ENCODE measurements at places on chromosomes 6 and 20. TPM values are rescaled to one million over a fixed set of nuclear protein-coding genes. Genes with fewer than 3 reads are reported as not detected.

FAM209B gene
- total RNA-seq, result 0.64 TPM

USP49 gene
- 18.4 TPM for total RNA-seq

FERMT1 gene
- 17.6 TPM for total RNA-seq

PAK5 gene
- 0.53 TPM for total RNA-seq

SLA2 gene
- 0.23 TPM for total RNA-seq

TP53TG5 gene
- total RNA-seq, result 0.85 TPM

SLC26A8 gene
- 0.80 TPM for total RNA-seq

FNDC11 gene
- total RNA-seq, result 3.8 TPM

CAGE1 gene
- 0.11 TPM for total RNA-seq

SMIM29 gene
- 15.1 TPM for total RNA-seq

GSTA1 gene
- 0.89 TPM for total RNA-seq

EYS gene
- total RNA-seq, result 0.18 TPM

GRM1 gene
- 0.41 TPM for total RNA-seq

BMP2 gene
- total RNA-seq, result 1.2 TPM

C20orf204 gene
- 2.1 TPM for total RNA-seq

SEL1L2 gene
- total RNA-seq, result 0.37 TPM

ALDH8A1 gene
- 0.46 TPM for total RNA-seq

PACSIN1 gene
- 12.6 TPM for total RNA-seq

PCED1A gene
- total RNA-seq, result 19.7 TPM

IRF4 gene
- total RNA-seq, result 2.2 TPM

CLIC5 gene
- total RNA-seq, result 0.22 TPM

TCF15 gene
- 3.8 TPM for total RNA-seq

KIF25 gene
- total RNA-seq, result 1.1 TPM

BANF2 gene
- total RNA-seq, result not detected

SLC35F1 gene
- 11.0 TPM for total RNA-seq

FAM135A gene
- total RNA-seq, result 31.7 TPM

SHLD1 gene
- total RNA-seq, result 4.1 TPM

DEFB132 gene
- not detected for total RNA-seq

TCEA2 gene
- total RNA-seq, result 63.5 TPM

SLC32A1 gene
- total RNA-seq, result 0.09 TPM

PLTP gene
- total RNA-seq, result 133 TPM

TSBP1 gene
- not detected for total RNA-seq

CNKSR3 gene
- total RNA-seq, result 5.7 TPM

E2F1 gene
- 34.2 TPM for total RNA-seq

MTHFD1L gene
- total RNA-seq, result 83.2 TPM

CD83 gene
- 7.5 TPM for total RNA-seq

NRSN1 gene
- not detected for total RNA-seq

SPATA25 gene
- 3.7 TPM for total RNA-seq

ULBP2 gene
- total RNA-seq, result 0.13 TPM

PCK1 gene
- 0.17 TPM for total RNA-seq

C4A gene
- 5.2 TPM for total RNA-seq

TRDN gene
- total RNA-seq, result 56.4 TPM

CCR6 gene
- not detected for total RNA-seq

SLC24A3 gene
- 4.7 TPM for total RNA-seq

SMOC2 gene
- 3.9 TPM for total RNA-seq

COX7A2 gene
- 465 TPM for total RNA-seq

SLC17A1 gene
- not detected for total RNA-seq

All from WTC11 (cell line).